Pancreas (tissue), 10 donors: ENCODE measurements at places on chromosomes 2 and 18.

GRCh38 chr2:82793711-82794435 lies 1665.2 kb downstream of the SUCLG1 start:
- no peaks in the 10 kb centered on the region for H3K36me3 ChIP-seq
- no peak overlapping the region for H3K27ac ChIP-seq
- H3K27me3 ChIP-seq = no peaks in the 10 kb centered on the region
- no peak for DNase-seq

GRCh38 chr2:193518041-193518817 lies 1323.5 kb upstream of the TMEFF2 start:
- H3K27ac ChIP-seq = no peak overlapping the region
- no peaks in the 10 kb centered on the region for H3K36me3 ChIP-seq
- no peaks in the 10 kb centered on the region for H3K4me1 ChIP-seq
- H3K4me3 ChIP-seq = no peak overlapping the region
- no peak for DNase-seq

- H3K4me3 ChIP-seq = no peak overlapping the region
- no peaks in the 10 kb centered on the region for H3K27me3 ChIP-seq
- no peak for DNase-seq
- H3K4me1 ChIP-seq = no peaks in the 10 kb centered on the region
- H3K36me3 ChIP-seq = no peaks in the 10 kb centered on the region
These were observed 229.2 kb downstream of the LDLRAD4 start for GRCh38 chr18:13447621-13448334.

GRCh38 chr2:231483398-231484329 lies 19.4 kb upstream of the NCL start:
- no peaks in the 10 kb centered on the region for H3K4me1 ChIP-seq
- H3K27ac ChIP-seq = no peak overlapping the region
- H3K27me3 ChIP-seq = no peaks in the 10 kb centered on the region
- no peaks in the 10 kb centered on the region for H3K36me3 ChIP-seq
- DNase-seq = peak; percentile 71

- no peaks in the 10 kb centered on the region for H3K36me3 ChIP-seq
- no peaks in the 10 kb centered on the region for H3K27me3 ChIP-seq
- no peak overlapping the region for H3K4me3 ChIP-seq
- no peak overlapping the region for H3K27ac ChIP-seq
- DNase-seq = no peak
These were observed 110.2 kb upstream of the ACKR3 start for GRCh38 chr2:236459393-236459792.

DNA sequence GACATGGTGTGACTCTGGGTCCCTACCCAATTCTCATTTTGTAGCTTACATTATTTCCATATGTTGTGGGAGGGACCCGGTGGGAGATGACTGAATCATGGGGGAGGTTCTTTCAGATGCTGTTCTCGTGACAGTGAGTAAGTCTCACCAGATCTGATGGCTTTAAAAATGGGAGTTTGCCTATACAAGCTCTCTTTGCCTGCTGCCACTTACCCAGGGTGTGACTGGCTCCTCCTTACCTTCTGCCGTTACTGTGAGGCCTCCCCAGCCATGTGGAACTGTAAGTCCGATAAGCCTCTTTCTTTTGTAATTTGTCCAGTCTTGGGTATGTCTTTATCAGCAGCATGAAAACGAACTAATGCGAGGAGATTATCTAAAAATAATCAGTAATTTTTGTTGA lies 1683.2 kb upstream of the SLC39A10 start:
- H3K36me3 ChIP-seq = no peaks in the 10 kb centered on the region
- DNase-seq = no peak
- H3K4me3 ChIP-seq = no peak overlapping the region
- no peaks in the 10 kb centered on the region for H3K4me1 ChIP-seq
- H3K27me3 ChIP-seq = no peaks in the 10 kb centered on the region

DNA sequence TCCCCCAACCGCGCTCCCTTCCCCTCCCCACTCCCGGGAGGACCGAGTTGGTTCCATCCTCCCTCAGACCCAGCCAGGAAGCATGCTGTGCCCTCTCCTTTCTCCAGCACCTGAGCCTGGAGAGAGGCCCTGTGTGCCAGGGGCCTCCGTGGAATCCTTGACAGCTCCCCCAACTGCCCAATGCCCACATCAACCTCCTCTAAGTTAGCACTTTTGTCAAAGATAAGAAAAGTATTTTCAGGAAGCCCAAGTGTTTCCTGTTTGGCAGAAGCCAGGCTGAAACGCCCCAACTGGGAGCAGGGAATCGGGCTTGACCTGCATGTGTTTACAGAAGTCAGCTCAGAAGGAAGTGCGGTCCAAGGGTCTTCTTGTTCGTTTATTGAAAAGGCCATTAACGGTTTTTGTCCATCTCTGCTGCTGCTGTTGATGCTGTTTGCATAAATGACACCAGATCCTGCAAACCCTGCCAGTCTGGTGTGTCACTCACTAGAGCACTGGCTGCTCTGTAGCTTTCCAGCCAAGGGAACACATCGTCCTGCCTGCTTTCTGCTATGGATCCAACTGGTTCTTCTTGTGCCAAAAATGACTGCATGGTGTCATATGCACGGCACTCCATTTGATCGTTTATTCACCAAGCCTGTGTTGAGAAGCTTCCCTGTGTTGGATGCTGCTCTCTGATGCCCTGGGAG lies 35.4 kb upstream of the COL6A3 start:
- no peak overlapping the region for H3K27ac ChIP-seq
- H3K36me3 ChIP-seq = no peaks in the 10 kb centered on the region
- H3K27me3 ChIP-seq = no peaks in the 10 kb centered on the region
- H3K4me3 ChIP-seq = no peak overlapping the region

- no peak overlapping the region for H3K4me3 ChIP-seq
- H3K4me1 ChIP-seq = no peaks in the 10 kb centered on the region
These were observed 82.0 kb downstream of the ATAD2B start for GRCh38 chr2:23844905-23845304.

DNA sequence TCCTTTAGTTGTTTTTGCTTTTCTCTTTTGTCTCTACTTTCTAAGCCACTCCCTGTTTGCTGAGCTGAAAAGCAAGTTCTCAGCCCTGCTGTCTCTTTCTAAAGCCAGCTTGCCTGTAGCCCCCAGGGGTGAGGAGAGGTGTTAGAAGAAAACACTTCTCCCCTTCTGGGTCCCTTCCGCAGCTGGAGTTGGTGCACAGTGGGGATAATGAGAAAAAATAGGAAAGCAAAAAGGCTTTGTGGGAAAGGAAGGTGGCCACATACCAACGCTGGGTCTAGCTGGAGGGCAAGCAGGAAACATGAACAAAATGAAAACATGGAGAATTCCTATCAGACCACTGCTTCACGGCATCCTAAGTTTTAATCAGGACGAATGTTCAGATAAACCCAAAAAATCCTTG lies 15.5 kb upstream of the SLC20A1 start:
- H3K27ac ChIP-seq = no peak overlapping the region
- H3K4me1 ChIP-seq = no peaks in the 10 kb centered on the region
- no peaks in the 10 kb centered on the region for H3K27me3 ChIP-seq
- H3K4me3 ChIP-seq = no peak overlapping the region
- peak; percentile 7 for DNase-seq

DNA sequence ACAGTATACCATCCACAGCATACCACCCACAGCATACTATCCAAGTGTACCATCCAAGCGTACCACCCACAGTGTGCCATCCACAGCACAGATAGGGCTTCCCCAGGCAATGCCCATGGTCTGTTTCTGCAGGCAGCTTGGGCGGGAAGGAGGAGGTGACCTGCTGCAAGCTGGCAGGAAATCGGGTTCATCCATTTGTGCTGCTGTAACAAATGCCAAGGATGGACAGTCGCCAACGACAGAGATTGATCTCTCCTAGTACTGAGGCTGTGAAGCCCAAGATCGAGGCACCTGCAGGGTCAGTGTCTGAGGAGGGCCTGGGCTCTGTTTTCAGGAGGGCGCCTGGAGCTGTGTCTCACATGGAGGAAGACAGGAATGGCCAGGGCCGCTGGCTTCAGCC lies 93.6 kb upstream of the SNTG2 start:
- H3K4me1 ChIP-seq = no peaks in the 10 kb centered on the region
- H3K27me3 ChIP-seq = no peaks in the 10 kb centered on the region
- DNase-seq = no peak
- H3K36me3 ChIP-seq = no peaks in the 10 kb centered on the region
- no peak overlapping the region for H3K4me3 ChIP-seq

DNA sequence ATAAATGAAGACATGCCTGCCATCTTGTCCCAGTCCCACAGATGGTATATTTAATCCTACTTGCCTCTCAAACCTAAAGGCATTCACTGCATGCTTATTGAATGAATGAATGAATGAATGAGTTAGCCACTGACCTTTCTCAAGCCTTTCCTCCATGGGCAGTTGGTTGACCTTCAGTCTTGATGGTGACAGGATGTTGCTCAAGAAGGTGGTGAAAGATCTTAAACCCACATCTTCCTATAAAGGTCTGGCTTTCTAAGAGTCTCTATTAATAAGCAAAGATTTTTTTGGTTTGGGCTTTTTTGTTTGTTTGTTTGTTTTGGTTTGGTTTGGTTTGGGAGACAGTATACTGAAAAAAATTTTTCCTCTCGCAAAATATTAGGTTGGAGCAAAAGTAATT lies 41.7 kb downstream of the KIAA2012 start:
- H3K36me3 ChIP-seq = no peaks in the 10 kb centered on the region
- H3K4me3 ChIP-seq = no peak overlapping the region
- no peaks in the 10 kb centered on the region for H3K4me1 ChIP-seq
- no peak overlapping the region for H3K27ac ChIP-seq
- no peak for DNase-seq
- H3K27me3 ChIP-seq = no peaks in the 10 kb centered on the region

DNA sequence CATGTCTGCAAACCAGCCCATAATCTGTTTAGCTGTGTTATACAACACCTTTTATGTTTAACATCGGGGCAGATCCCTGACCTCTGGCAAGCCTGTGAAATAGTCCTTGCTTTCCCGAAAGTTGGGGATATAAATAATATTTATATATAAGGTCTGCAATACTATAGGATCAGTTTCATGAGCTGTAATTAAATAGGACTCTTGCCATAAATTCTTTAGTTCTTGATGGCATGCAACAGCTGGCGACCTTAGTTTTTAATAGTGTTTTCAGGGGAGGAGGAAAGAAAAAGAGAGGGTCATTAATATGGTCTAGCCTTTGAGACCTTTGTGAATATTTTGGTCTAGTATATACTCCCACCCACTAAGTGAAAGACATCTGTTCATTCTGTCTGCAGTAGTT lies 166.5 kb downstream of the MTX2 start:
- no peaks in the 10 kb centered on the region for H3K36me3 ChIP-seq
- no peaks in the 10 kb centered on the region for H3K4me1 ChIP-seq
- no peak for DNase-seq
- H3K27me3 ChIP-seq = no peaks in the 10 kb centered on the region
- no peak overlapping the region for H3K27ac ChIP-seq

- H3K27me3 ChIP-seq = no peaks in the 10 kb centered on the region
- H3K4me1 ChIP-seq = no peaks in the 10 kb centered on the region
- H3K36me3 ChIP-seq = no peaks in the 10 kb centered on the region
- H3K27ac ChIP-seq = no peak overlapping the region
- DNase-seq = no peak
These were observed 26.5 kb upstream of the TWIST2 start for GRCh38 chr2:238821391-238821790.

- no peak for DNase-seq
- H3K4me1 ChIP-seq = no peaks in the 10 kb centered on the region
- H3K27me3 ChIP-seq = no peaks in the 10 kb centered on the region
These were observed 316.1 kb upstream of the FANCL start for GRCh38 chr2:58557176-58557575.

- H3K4me3 ChIP-seq = no peak overlapping the region
- H3K4me1 ChIP-seq = peaks cover 27% of the 10 kb centered on the region
- no peaks in the 10 kb centered on the region for H3K36me3 ChIP-seq
These were observed 225.2 kb upstream of the SPOPL start for GRCh38 chr2:138276339-138276738.

GRCh38 chr2:37330681-37331080 lies 6.0 kb upstream of the PRKD3 start:
- no peak overlapping the region for H3K4me3 ChIP-seq
- H3K4me1 ChIP-seq = no peaks in the 10 kb centered on the region
- no peak overlapping the region for H3K27ac ChIP-seq
- H3K36me3 ChIP-seq = no peaks in the 10 kb centered on the region

DNA sequence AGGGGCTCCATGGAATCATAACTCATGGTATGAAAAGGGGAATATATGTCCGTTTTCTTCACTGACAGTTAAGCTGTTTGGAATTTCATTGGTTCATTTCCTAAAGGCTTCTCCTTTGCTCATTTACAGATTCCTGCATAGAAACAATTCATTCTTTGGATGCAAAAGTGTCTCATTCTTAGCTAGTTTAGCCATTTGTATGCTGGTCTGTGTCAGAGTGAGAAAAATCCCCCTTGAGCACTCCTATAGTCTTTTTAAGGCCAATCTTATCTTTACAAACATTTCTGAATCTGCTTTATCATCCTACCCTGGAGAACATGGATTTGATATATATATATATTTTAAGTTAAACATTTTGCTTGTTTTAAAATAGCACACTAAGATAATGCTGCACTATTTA lies 1260.9 kb upstream of the NRXN1 start:
- no peak for DNase-seq
- H3K27ac ChIP-seq = no peak overlapping the region

DNA sequence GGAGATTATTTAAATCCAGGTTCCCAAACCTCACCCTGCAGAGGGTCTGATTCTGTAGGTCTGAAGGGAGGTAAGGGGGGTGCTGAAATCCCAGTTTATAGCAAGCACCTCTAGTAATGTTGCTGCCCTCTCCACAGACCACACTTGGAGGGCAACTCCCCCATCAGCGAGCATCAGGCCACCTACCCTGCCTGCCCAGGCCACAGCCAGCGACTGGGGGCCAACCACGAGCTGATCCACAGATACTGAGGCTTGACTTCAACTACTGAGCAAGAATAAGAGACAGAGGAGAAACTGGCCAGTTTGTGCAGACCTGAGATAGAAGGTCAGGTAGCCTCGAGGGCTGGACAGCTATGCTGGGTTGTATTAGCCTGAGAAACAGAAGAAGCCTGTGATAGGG lies 36.3 kb upstream of the LBH start:
- no peak overlapping the region for H3K4me3 ChIP-seq
- H3K27ac ChIP-seq = no peak overlapping the region
- H3K27me3 ChIP-seq = no peaks in the 10 kb centered on the region

DNA sequence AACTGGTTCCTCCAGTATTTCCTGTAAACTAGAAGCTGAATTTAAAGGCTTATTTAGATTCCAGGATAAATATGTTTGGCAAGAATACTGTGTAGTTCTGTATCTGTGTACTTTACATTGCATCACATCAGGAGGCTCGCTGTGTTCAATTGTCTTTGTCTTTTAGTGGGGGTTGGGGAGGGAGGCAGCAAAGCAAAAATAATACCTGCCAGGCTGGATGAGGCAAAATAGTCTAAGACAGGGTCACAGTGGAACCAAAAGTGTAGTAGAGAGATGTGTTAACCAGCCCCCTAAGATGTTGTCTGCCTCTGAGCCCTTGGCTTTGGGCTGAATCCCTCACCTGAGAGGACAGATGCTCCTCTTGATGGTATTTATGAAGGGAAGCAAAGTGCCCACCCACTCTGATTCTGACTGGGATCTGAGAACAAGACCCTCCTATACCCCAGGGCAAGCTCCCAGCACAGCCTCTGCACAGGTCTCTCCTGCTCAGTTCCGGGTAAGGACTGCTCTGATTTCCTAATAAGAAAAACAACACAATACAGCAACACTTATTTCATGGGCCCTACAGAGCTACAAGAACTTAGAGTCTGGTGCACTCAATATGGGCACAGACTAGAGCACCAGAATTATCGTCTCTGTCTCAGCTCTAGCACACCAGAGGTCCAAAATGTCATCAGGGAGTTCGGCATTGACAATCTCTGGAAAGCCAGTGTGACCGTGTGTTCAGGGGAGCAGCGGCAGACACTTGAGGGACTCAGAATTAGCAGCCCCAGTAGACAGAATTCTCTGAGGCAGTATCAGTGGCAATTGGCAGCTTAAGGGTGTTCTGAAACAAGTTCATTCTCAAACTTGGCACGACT lies 7.2 kb upstream of the AFTPH start:
- H3K27ac ChIP-seq = no peak overlapping the region
- no peaks in the 10 kb centered on the region for H3K27me3 ChIP-seq
- no peak overlapping the region for H3K4me3 ChIP-seq
- no peaks in the 10 kb centered on the region for H3K4me1 ChIP-seq
- no peaks in the 10 kb centered on the region for H3K36me3 ChIP-seq
